Activated CD4-positive, alpha-beta memory T cell treated with anti-CD3 and anti-CD28 coated beads for 36 hours (primary cell): ENCODE measurements at places on chromosomes 16 and 17.
A peak's percentile ranks its signal among the peaks of the same experiment; 100 is the strongest.

GRCh38 chr17:66087073-66087472 is 104.9 kb downstream of the CEP112 start:
- DNase-seq = no peak
- no peak overlapping the region for H3K4me3 ChIP-seq
- no peaks in the 10 kb centered on the region for H3K27me3 ChIP-seq
- no peaks in the 10 kb centered on the region for H3K36me3 ChIP-seq
- no peak overlapping the region for H3K27ac ChIP-seq

DNA sequence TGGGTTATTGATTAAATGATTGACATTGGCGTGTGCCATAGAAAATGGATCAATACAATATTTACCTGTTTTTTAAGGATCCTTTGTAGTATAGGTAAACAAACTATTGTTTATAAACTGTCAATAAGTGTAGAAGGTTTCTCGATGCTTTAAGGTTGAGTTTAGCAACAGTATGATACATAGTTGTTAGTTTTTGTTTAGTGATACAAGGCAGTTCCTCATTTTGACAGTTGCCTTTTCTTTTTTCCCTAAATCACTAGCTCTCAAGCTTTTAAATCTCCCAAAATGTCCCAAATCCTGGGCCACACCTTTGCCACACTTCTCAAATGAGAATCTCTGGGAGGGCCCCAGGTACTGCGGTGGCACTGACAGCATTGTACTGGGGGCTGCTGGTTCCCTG is 57.3 kb downstream of the EPN2 start:
- no peak overlapping the region for H3K4me3 ChIP-seq
- no peak for DNase-seq
- H3K27me3 ChIP-seq = peaks cover 1% of the 10 kb centered on the region
- no peaks in the 10 kb centered on the region for H3K36me3 ChIP-seq
- H3K4me1 ChIP-seq = no peaks in the 10 kb centered on the region
- H3K27ac ChIP-seq = no peak overlapping the region

DNA sequence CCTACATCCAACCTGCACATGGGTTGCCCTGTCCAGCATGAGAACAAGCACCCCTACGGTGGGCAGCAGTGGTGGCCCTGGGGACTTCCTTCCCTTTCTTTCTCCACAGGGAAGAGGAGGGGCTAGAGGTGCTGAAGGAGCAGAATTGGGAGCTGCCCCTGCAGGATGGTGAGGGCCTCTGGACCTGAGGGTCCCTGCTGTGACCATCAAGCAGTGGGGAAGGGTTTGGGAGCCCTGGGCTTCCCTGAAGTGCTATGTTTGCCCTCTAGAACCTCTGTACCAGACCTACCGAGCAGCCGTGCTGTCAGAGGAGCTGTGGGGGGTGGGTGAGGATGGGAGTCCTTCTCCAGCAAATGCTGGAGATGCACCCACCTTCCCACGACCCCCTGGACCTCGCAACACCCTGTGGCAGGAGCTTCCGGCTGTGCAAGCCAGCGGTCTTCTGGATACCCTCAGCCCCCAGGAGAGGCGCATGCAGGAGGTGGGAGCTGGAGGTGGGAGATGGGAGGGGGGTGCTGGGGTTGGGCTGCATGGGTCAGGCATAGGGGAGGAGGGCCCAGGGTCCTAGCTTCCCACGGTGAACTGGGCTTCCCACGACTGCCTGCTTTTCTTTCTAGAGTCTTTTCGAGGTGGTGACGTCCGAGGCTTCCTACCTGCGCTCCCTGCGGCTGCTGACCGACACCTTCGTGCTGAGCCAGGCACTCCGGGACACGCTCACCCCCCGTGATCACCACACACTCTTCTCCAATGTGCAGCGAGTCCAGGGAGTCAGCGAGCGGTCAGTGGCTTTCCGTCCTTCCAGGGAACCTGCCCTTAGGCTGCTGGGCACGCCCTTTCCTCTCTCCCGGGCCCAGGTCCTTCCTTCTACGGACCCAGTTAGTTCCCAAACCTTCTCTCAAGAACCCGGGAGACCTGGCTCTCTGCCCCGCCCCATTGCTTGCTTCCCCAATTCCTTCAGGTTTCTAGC is 5.0 kb downstream of the ARHGEF15 start:
- no peak overlapping the region for H3K27ac ChIP-seq
- no peaks in the 10 kb centered on the region for H3K36me3 ChIP-seq
- DNase-seq = no peak
- no peak overlapping the region for H3K4me3 ChIP-seq
- peaks cover 18% of the 10 kb centered on the region for H3K27me3 ChIP-seq

GRCh38 chr16:69834807-69835466 is 72.8 kb downstream of the WWP2 start:
- H3K4me3 ChIP-seq = no peak overlapping the region
- H3K4me1 ChIP-seq = peaks cover 3% of the 10 kb centered on the region
- no peak overlapping the region for H3K27ac ChIP-seq
- no peaks in the 10 kb centered on the region for H3K27me3 ChIP-seq

- no peak overlapping the region for H3K4me3 ChIP-seq
- no peak overlapping the region for H3K27ac ChIP-seq
- no peaks in the 10 kb centered on the region for H3K27me3 ChIP-seq
- no peak for DNase-seq
- no peaks in the 10 kb centered on the region for H3K4me1 ChIP-seq
Measured at GRCh38 chr17:72005332-72006163, 115.3 kb upstream of the SOX9 start.

- peak; percentile 87 for DNase-seq
- peaks cover 16% of the 10 kb centered on the region for H3K4me1 ChIP-seq
- H3K4me3 ChIP-seq = peak within 1 kb of the TSS; percentile 82
- H3K27ac ChIP-seq = no peak within 1 kb of the TSS
Measured at GRCh38 chr16:67666559-67667452, at the start of the genes C16orf86 and ENKD1. C16orf86 (plus strand) TSS chr16:67666814; CDS start chr16:67666971, 157 bp downstream. ENKD1 (minus strand) TSS chr16:67666750; CDS start chr16:67666442, 308 bp downstream.

GRCh38 chr17:79826204-79826680 is 13.0 kb downstream of the CBX4 start:
- H3K27me3 ChIP-seq = peaks cover 1% of the 10 kb centered on the region
- no peak overlapping the region for H3K4me3 ChIP-seq
- no peaks in the 10 kb centered on the region for H3K36me3 ChIP-seq

DNA sequence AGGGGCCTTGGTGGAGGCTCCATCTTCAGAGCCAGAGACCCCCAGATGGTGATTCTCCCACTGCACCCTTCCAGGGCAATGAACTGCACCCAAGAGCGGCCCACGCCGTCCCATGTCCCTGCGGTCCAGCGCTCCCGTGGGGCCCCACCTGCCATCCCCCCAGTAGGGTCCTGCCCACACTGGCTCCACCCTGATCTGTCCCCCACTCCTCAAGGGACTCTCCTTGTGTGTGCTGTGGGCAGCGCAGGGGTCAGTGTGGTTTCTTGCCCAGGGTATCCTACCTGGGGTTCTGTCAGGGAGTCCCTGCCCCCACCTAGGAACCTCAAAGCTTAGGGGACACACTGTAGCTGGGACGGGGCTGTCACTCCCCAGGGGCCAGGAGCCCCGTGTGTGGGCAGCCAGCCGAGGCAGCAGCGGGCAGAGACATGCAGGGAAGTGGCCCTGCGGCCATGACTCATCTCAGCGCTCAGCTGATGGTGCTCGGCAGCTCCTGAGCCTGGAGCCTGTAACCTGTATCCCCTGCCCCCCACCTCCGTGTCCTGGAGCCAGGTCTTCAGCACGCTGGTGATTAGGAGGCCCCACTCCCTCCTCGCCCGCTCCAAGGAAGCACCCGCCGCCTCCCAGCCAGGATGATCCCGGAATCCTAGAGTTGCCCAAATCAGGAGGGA is 35.7 kb upstream of the SSTR5 start:
- peaks cover 6% of the 10 kb centered on the region for H3K27me3 ChIP-seq
- H3K27ac ChIP-seq = no peak overlapping the region
- H3K4me3 ChIP-seq = no peak overlapping the region
- no peaks in the 10 kb centered on the region for H3K4me1 ChIP-seq
- H3K36me3 ChIP-seq = no peaks in the 10 kb centered on the region

- peaks cover 11% of the 10 kb centered on the region for H3K4me1 ChIP-seq
- DNase-seq = no peak
- H3K27me3 ChIP-seq = peaks cover 7% of the 10 kb centered on the region
Measured at GRCh38 chr16:24589997-24590396, 50.6 kb downstream of the RBBP6 start.

DNA sequence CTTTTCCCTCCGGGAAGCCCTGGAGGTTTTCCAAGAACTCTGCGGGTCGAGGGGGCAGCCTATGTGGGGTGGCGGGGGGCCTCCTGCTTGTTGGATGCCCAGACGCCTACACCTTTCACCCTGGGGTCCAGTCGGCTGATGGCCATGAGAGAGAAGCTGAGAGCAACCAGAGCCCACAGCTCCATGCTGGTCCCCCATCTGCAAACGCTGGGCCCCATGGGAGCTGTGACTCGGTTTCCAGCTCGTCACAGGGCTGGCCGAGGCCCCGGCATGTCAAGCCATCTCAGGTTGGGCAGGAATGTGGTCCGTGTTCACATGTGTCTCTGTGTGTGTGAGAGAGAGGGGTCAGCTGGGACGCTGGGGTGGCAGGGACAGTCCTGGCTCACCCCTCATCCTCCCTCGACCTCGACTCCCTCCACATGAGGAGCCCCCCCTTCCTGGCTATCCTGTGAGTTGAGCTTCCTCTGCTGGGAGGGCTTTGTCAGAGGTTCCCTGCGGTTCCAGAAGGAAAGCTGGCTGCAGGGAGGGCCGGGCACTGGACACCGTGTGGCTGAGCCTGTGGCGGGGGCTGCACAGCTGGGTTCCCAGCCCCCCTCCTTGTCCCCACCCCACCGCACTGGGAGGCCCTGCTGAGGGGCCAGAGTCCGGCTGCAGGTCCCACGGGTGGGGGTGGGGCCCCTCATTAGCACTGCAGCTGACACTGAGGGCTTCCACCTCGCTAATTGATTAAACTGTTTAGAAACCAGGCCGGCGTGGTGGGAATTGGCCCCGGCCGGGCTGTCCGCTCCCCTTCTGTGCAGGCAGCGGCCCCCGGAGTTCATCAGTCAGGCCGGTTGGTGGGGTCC is 19.1 kb downstream of the METRNL start:
- no peak overlapping the region for H3K27ac ChIP-seq
- peaks cover 12% of the 10 kb centered on the region for H3K27me3 ChIP-seq
- DNase-seq = no peak
- H3K4me1 ChIP-seq = peaks cover 4% of the 10 kb centered on the region
- H3K36me3 ChIP-seq = peaks cover 4% of the 10 kb centered on the region
- H3K4me3 ChIP-seq = no peak overlapping the region

GRCh38 chr17:66507982-66508760 is 205.8 kb downstream of the PRKCA start:
- H3K27me3 ChIP-seq = no peaks in the 10 kb centered on the region
- peak overlapping the region; percentile 91 for H3K27ac ChIP-seq
- DNase-seq = no peak
- H3K36me3 ChIP-seq = peaks cover 4% of the 10 kb centered on the region

GRCh38 chr17:3630781-3631180 is 5.3 kb downstream of the SHPK start:
- H3K4me3 ChIP-seq = no peak overlapping the region
- no peaks in the 10 kb centered on the region for H3K27me3 ChIP-seq
- no peak for DNase-seq
- H3K27ac ChIP-seq = no peak overlapping the region
- H3K4me1 ChIP-seq = peaks cover 6% of the 10 kb centered on the region

GRCh38 chr17:71003736-71004135 is 834.4 kb downstream of the KCNJ2 start:
- DNase-seq = no peak
- no peaks in the 10 kb centered on the region for H3K36me3 ChIP-seq
- H3K27me3 ChIP-seq = no peaks in the 10 kb centered on the region
- H3K27ac ChIP-seq = no peak overlapping the region
- no peaks in the 10 kb centered on the region for H3K4me1 ChIP-seq

GRCh38 chr16:87358696-87359095 is 24.9 kb downstream of the FBXO31 start:
- DNase-seq = no peak
- peaks cover 13% of the 10 kb centered on the region for H3K4me1 ChIP-seq
- H3K4me3 ChIP-seq = no peak overlapping the region
- no peaks in the 10 kb centered on the region for H3K27me3 ChIP-seq
- peaks cover 25% of the 10 kb centered on the region for H3K36me3 ChIP-seq

DNA sequence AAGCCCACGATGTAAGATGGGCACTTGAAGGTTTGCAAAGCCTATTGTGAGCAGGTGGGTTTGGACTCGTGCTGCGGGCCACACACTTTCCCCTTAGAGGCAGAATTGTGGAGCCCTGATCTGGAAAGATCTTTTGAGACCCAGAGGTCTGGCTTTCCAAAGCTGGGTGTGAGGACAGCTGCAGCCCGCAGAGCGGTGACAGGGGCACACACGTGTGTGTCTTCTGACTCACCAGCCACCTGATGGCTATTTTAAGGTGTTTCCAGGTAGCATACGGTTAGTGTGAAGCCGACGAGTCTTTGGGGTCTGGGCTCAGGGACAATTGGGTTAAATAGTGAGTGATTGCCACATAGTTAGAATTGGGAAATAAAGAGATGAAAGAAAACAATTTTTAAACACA is 108.9 kb upstream of the GSE1 start:
- H3K27me3 ChIP-seq = no peaks in the 10 kb centered on the region
- no peaks in the 10 kb centered on the region for H3K36me3 ChIP-seq
- no peak overlapping the region for H3K27ac ChIP-seq
- no peaks in the 10 kb centered on the region for H3K4me1 ChIP-seq
- DNase-seq = no peak

GRCh38 chr17:76420356-76421043 is 32.5 kb downstream of the UBE2O start:
- peaks cover 11% of the 10 kb centered on the region for H3K4me1 ChIP-seq
- H3K27me3 ChIP-seq = no peaks in the 10 kb centered on the region
- H3K36me3 ChIP-seq = no peaks in the 10 kb centered on the region

DNA sequence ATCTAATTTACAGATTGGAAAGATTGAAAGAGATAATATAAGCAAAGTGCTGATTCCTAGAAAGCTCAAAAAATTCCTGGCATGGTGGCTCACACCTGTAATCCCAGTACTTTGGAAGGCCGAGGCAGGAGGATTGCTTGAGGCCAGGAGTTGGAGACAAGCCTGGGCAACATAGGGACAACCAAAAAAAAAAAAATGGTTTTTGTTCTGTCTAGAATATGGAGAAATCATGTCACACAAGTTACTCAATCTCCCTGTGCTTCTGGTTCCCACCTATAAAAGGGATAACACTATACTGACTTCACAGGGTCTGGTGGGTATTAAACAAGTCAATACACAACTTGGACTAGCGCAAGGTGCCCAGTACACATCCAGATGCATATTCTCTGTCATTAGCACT is 18.4 kb downstream of the ARHGAP17 start:
- DNase-seq = no peak
- peaks cover 63% of the 10 kb centered on the region for H3K4me1 ChIP-seq
- no peak overlapping the region for H3K27ac ChIP-seq
- no peak overlapping the region for H3K4me3 ChIP-seq
- H3K36me3 ChIP-seq = no peaks in the 10 kb centered on the region

DNA sequence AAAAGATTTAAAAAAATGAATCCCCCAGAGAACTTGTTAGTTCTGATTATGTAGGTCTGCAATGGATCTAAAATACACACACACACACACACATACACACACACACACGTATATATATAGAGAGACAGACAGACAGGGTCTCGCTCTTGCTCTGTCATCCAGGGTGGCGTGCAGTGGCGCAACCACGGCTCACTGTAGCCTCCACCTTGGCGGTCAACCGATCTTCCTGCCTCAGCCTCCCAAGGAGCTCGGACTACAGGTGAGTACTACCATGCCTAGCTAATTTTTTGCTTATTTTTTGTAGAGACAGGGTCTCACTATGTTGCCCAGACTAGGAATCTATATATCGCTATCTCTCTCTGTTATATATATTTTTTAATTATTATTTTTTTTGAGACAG is 33.4 kb downstream of the GJC1 start:
- no peak overlapping the region for H3K4me3 ChIP-seq
- no peaks in the 10 kb centered on the region for H3K36me3 ChIP-seq
- H3K27ac ChIP-seq = no peak overlapping the region

GRCh38 chr16:82954224-82954929 is 327.6 kb downstream of the CDH13 start:
- no peak overlapping the region for H3K4me3 ChIP-seq
- H3K27me3 ChIP-seq = no peaks in the 10 kb centered on the region
- H3K36me3 ChIP-seq = no peaks in the 10 kb centered on the region
- no peak for DNase-seq
- H3K4me1 ChIP-seq = no peaks in the 10 kb centered on the region
